ENCODE measurements at places on chromosomes 5 and 9. TPM values are rescaled to one million over a fixed set of nuclear protein-coding genes. Genes with fewer than 3 reads are reported as not detected.

The SLCO4C1 gene
- total RNA-seq, result 0.13 TPM

The SHB gene
- total RNA-seq, result 20.7 TPM

The NR5A1 gene
- not detected for total RNA-seq

The RAPGEF1 gene
- 61.5 TPM for total RNA-seq

The SRA1 gene
- total RNA-seq, result 55.1 TPM

The DCAF10 gene
- 29.9 TPM for total RNA-seq

The LHX3 gene
- 0.11 TPM for total RNA-seq

The ZNF366 gene
- total RNA-seq, result not detected

The PNPLA7 gene
- total RNA-seq, result 1.8 TPM

The ACTBL2 gene
- not detected for total RNA-seq

The SH3GL2 gene
- total RNA-seq, result not detected

DNA sequence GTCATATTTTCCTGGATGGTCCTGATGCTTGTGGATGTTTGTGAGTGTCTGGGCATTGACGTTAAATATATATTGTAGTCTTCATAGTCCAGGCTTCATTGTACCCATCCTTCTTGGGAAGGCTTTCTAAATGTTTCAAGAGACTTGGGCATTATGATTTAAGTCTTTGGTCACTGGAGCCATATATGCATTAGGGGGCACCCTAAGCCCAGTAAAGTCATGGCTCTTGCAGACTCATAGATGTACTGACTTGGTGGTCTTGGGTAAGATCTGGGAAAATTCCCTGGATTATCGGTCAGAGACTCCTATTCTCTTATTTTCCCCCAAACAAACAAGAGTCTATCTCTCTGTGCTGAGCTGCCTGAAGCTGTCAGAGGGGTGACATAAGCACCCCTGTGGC, 271.1 kb downstream of the TRIM36 start:
- peak; percentile 16 for DNase-seq
- no peaks in the 10 kb centered on the region for H3K4me1 ChIP-seq
- H3K4me3 ChIP-seq, result no peak overlapping the region
- H3K27me3 ChIP-seq, result no peaks in the 10 kb centered on the region

GRCh38 chr5:318341-318897, 3.1 kb upstream of the AHRR start:
- peaks cover 16% of the 10 kb centered on the region for H3K4me1 ChIP-seq
- H3K27ac ChIP-seq, result no peak overlapping the region
- H3K36me3 ChIP-seq, result peaks cover 6% of the 10 kb centered on the region
- peaks cover 36% of the 10 kb centered on the region for H3K27me3 ChIP-seq
- no peak overlapping the region for H3K4me3 ChIP-seq

DNA sequence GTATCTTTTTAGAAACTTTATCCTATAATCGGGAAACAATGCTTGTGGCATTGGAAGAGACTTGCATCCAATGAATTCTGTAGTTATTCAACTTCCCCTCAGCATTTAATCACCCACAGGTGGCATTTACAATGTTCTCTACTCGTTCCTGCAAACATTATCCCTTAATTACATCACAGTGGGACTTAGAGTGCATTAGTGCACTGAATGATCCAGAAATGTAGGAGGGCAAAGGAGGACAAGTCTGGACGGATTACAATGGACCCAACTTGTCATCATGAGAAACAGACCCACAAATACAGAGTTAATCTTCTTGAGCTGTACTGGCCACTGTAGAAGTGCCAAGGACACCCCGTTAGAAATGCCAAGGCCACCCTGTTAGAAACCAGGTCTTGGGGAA, 129.1 kb downstream of the DOCK8 start:
- no peak overlapping the region for H3K27ac ChIP-seq
- H3K4me1 ChIP-seq, result no peaks in the 10 kb centered on the region
- H3K36me3 ChIP-seq, result no peaks in the 10 kb centered on the region

DNA sequence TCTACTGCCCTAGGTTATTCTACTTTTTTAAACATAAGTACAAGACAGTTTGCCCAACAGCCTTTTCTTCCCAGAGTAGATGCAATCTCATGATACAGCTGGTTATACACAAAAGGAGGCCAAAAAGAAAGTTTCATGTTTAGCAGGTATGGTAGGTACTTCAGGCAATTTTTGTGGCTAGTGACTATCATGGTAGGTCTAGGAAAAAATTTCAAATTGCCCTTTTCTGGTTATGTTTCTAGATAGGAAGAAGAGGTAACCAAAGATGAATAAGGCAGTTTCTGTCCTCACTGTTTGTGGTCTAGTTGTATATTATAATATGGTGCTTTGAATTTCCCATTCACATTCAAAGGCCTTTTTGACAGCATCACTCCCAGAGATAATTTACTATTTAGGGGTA, 19.7 kb downstream of the MEGF9 start:
- H3K27me3 ChIP-seq, result no peaks in the 10 kb centered on the region
- no peaks in the 10 kb centered on the region for H3K36me3 ChIP-seq
- no peak for DNase-seq
- no peak overlapping the region for H3K4me3 ChIP-seq
- peaks cover 20% of the 10 kb centered on the region for H3K4me1 ChIP-seq
- no peak overlapping the region for H3K27ac ChIP-seq

- no peaks in the 10 kb centered on the region for H3K27me3 ChIP-seq
- H3K27ac ChIP-seq, result no peak overlapping the region
- no peak for DNase-seq
- H3K36me3 ChIP-seq, result no peaks in the 10 kb centered on the region
- no peak overlapping the region for H3K4me3 ChIP-seq
- H3K4me1 ChIP-seq, result no peaks in the 10 kb centered on the region
Observed at GRCh38 chr5:151075698-151076331, 5.0 kb downstream of the TNIP1 start.

DNA sequence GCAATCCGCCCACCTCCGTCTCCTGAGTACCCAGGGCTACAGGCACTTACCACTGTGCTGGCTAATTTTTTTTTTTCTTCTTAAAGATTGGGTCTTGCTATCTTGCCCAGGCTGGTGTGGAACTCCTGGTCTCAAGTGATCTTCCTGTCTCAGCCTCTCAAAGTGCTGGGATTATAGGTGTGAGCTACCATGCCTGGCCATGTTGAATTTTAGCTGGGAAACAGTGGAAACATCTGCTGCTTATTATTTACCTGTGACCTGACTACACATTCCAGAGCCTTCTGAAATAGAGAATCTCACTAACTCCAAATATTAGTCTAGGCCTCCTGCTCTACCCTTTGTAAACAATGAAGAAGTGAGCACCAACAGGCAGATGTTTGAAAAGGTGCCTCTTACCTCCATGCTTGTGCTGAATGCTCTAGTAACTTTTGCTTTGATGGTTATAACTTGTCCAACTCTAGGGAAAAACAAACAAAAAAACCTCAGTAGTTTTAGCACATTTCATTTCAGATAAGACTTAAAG, 22.5 kb downstream of the ACOT12 start:
- no peak for DNase-seq
- no peak overlapping the region for H3K27ac ChIP-seq
- H3K36me3 ChIP-seq, result no peaks in the 10 kb centered on the region

- peaks cover 4% of the 10 kb centered on the region for H3K27me3 ChIP-seq
- DNase-seq, result no peak
- no peaks in the 10 kb centered on the region for H3K4me1 ChIP-seq
- H3K4me3 ChIP-seq, result no peak overlapping the region
- H3K27ac ChIP-seq, result no peak overlapping the region
- H3K36me3 ChIP-seq, result no peaks in the 10 kb centered on the region
Observed at GRCh38 chr5:10792336-10792735, 31.3 kb upstream of the DAP start.

DNA sequence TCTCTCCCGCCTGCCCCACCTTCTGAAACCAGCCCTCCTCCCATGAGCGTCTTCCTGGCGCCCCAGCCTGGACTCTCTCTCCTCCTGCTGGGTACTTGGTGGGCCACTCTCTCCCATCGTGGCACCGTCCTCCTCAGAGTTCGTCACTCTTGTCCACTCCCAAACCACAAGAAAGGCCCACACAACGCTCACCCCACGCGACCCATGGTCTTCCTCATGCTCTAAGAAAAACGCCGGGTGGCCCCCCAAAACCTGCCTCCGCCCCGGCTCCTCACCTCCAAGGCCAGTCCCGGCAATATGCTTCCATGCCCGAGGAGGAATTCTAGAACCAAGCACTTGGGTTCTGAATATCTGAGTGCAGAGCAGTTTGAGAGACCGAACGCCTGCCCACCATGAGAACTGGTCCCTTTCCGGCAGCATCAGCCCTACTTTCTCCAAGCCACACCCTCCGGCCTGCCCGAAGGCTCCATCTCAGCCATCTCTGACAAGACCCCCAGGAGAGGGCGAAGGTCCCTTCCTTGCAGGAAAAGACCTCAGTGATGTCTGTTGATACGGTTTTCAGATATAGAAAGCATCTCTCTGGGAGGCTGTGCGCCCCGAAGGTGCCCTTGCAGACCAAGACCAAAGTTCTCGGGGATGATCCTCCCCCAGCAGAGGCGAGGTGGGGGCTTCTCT, 15.0 kb downstream of the SLC6A3 start:
- DNase-seq, result no peak
- H3K4me3 ChIP-seq, result no peak overlapping the region
- no peaks in the 10 kb centered on the region for H3K36me3 ChIP-seq
- no peak overlapping the region for H3K27ac ChIP-seq
- H3K4me1 ChIP-seq, result no peaks in the 10 kb centered on the region

DNA sequence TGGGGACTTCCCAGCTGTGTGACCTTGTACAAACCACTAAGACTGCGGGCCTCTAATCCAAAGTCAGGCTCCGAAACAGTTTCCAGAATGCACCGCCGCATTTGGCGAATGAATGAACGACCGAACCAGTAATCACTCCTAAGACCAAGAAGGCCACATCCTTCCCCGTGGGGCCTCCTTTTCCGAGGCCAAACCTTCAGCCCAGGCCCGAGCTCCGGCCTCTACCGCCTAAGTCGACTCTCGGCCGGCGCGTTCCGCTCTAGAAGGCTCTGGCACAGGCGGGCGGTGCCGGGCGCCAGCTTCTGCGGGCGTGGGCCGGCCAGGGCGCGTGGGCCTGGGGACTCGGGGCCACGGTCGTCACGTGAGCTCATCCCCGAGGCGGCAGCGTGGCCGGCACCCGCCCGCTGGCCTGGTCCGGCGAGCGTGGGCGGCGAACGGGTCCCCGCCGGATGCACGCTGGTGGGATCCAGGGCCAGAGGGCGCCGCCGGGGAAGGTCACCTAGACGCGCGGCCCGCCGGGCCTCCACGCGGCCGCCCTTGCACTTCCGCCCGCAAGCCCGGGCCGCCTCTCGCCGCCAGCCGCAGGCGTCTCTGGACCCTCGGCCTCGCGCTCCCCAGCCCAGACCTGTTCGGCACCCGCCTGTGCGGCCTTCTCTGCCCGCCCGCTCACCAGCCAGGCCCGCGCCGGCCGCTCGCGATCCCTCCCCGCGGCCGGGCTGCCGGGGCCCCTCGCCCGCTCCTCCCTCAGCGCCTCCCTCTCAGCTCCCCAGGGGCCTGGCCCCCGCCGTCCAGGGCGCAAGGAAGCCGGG, 754 bp downstream of the VDAC1 start:
- peak; percentile 44 for DNase-seq
- peaks cover 15% of the 10 kb centered on the region for H3K4me1 ChIP-seq
- H3K27me3 ChIP-seq, result no peaks in the 10 kb centered on the region

DNA sequence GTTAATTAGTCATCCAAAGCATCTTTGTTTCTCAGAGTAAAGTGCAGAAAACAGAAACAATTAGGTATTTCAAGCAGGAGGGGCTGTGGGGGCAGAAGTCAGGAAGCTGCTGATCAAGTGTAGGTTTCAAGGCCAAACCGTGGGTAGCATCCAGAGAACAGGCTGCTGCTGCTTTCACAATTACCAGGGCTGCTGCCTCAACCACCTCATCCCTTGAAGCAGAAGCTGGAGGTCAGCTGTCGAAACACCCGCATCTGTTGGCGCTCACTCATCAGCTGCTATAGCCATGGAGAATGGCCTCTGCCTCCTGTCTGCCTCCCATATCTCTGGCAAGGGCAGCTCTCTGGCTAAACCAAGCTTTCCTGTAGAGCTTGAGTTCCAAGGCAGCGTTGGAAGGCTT, 122.9 kb upstream of the OSMR start:
- H3K27me3 ChIP-seq, result no peaks in the 10 kb centered on the region
- peaks cover 85% of the 10 kb centered on the region for H3K4me1 ChIP-seq
- no peak for DNase-seq
- H3K4me3 ChIP-seq, result no peak overlapping the region
- H3K36me3 ChIP-seq, result no peaks in the 10 kb centered on the region

- no peak overlapping the region for H3K4me3 ChIP-seq
- no peak for DNase-seq
- no peaks in the 10 kb centered on the region for H3K36me3 ChIP-seq
- no peak overlapping the region for H3K27ac ChIP-seq
- H3K27me3 ChIP-seq, result no peaks in the 10 kb centered on the region
Observed at GRCh38 chr9:16575986-16576245, 294.6 kb downstream of the BNC2 start.

DNA sequence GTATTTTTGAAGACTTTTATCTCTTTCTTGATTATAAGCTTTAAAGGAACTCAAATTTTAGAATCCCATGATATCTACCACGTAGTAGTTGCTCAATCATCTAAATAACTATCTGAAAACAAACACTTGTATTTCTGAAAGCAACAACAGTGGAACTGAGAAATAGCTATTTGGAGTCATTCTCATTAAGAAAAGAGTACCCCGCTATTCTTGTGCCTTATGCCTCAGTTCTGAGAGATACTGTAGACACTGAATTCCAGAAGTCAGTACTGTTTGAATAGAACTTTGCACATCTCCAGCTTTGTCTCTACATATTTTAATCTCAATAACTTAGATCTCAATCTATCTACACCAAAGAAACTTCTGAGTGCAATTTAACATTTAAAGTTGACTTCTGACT, 11.4 kb downstream of the CHD1 start:
- H3K27ac ChIP-seq, result no peak overlapping the region
- H3K36me3 ChIP-seq, result peaks cover 28% of the 10 kb centered on the region
- no peaks in the 10 kb centered on the region for H3K27me3 ChIP-seq
- DNase-seq, result no peak

DNA sequence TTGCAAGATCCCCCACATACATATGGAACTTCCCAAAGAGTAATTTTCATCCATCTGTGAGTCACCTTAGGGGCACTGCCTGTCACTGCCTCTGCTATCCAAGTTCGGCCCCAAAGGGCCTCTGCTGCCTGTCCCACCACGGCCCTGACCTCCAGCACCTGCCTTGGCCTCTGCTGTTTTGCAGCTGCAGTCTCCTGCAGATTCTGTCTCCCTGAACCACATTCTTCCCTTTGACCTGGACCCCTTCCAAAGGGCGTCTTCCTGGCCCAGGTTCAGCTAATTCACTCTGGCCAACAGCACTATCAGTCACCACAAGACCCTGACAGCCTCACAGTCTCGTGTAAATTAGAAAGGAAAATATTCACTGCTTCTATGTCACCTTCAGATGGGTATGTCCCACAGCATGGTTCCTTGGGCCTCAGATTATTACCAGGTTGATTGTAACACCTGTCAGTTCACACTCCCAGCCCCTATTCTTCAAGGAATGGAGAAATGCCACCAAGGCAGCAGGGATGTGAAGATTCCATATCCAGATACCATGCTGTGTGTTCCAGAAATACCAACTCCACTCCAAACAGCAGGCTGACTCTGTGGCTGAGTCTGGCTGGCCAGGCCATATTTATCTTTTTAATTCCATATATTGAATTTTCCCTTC, 479.3 kb downstream of the ARHGEF28 start:
- DNase-seq, result no peak
- H3K27ac ChIP-seq, result no peak overlapping the region
- no peak overlapping the region for H3K4me3 ChIP-seq

GRCh38 chr9:104085525-104085924, 8.6 kb upstream of the SMC2 start:
- H3K27me3 ChIP-seq, result no peaks in the 10 kb centered on the region
- DNase-seq, result peak; percentile 9
- no peak overlapping the region for H3K27ac ChIP-seq

GRCh38 chr9:86722706-86723075, 224.6 kb downstream of the GAS1 start:
- H3K4me1 ChIP-seq, result peaks cover 8% of the 10 kb centered on the region
- DNase-seq, result no peak
- H3K36me3 ChIP-seq, result no peaks in the 10 kb centered on the region
- no peaks in the 10 kb centered on the region for H3K27me3 ChIP-seq
- no peak overlapping the region for H3K4me3 ChIP-seq
- no peak overlapping the region for H3K27ac ChIP-seq
